ENCODE measurements at places on chromosomes 2 and 18. TPM values are rescaled to one million over a fixed set of nuclear protein-coding genes. Genes with fewer than 3 reads are reported as not detected.
A peak's percentile ranks its signal among the peaks of the same experiment; 100 is the strongest.

DNA sequence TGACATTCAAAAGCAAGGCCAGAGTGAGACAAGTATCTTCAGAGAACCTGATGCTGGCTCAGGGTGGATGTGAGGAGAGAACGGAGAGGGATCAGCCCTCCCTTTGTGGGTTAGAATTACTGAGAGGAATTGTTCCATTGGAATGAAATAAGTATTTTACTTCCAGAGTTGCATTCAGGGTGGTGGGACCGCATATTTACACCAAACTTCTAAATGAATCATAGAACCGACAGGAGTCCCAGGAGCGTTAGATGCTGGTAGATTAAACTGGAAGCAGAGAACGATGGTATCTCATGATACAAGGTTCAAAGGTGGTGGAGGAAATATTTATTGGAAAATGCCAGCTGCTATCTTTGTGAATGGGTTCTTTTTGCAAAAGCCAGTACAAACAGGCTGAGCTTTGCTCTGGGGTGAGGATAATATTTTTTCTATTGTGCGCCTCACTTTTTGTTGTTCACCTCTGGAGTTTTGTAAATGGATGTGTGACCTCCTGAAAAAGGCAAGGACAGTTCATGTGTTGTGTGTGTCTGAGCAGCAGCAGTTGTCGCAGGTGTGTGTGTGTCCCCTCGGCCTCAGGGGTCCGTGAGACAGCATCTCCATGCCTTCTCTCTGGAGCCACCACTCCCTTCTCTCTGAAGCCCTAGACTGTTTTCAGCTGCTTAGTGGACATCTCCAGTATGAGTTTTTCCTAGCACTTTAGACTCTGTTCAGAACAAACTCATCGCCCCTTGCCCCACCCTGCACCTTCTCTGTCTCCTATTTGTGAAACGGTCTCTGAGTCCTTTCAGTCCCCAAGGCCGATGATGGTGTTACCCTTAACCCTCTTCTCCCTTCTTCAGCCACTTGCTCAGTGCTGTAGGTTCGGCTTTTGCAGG is 17.8 kb downstream of the MTCL1 start:
- DNase-seq: no peak

GRCh38 chr2:36359067-36359466 is 3.5 kb downstream of the CRIM1 start:
- no peak for DNase-seq

FRZB gene
- total RNA-seq: 17.1 TPM

NYAP2 gene
- total RNA-seq: 14.3 TPM

RAPH1 gene
- total RNA-seq: 35.9 TPM

GRCh38 chr2:7726989-7727388 is 809.8 kb downstream of the RNF144A start:
- DNase-seq: no peak

IL36A gene
- total RNA-seq: not detected

DNA sequence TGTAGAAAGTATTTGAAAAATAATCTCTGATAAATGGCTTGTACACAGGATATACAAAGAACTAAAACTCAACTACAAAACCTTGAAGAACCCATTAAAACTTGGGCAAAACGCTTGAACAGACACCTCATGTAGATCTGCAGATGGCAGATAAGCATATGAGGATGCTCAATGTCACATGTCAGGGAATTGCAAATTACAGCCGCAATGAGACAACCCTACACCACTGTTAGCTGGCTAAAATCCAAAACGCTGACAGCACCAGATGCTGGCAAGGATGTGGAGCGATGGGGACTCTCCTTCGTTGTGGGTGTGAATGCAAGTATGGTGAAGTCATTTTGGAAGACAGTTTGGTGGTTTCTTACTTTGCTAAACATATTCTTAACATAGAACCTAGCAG is 53.7 kb downstream of the SNTG2 start:
- no peak for DNase-seq

GRCh38 chr2:237674731-237675276 is 47.4 kb downstream of the LRRFIP1 start:
- DNase-seq: peak; percentile 57

DNA sequence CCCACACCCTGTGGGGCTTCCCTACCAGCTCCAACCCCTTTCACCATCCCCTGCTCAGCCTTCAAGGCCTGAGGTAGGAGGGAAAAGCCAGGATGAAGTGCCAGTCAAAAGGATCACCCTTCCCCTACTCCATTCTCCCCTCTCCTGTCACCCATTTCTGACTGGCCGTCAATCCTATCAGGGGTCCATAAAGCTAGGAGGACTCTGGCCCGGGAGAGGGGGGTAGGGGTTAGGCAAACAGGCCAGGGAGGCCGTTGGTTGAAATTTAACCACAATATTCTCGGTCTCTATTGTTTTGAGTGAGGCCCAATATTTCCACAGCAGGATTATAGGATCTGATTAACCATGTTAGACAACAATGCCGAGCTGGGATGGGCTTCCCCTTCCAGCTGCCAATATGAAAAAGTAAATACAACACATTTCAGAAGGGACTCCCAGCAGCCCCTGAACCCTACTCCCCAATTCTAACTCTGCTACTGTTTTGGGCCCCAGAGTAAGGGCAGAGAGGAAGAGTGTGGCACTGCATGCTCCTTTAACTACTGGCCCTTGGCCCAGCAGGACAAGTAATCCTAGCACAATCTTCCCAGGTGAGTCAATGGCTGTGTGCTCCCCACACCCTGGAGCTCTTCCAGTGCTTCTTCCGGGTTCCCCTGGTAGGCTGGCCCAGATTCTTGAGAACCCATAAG is 10.6 kb upstream of the IHH start:
- no peak for DNase-seq

SNTG2 gene
- total RNA-seq: 4.5 TPM

- DNase-seq: no peak
Measured at GRCh38 chr2:148021886-148022285, 995 bp downstream of the MBD5 start.

GRCh38 chr2:241540401-241540770 is 18.2 kb upstream of the BOK start:
- no peak for DNase-seq

DNA sequence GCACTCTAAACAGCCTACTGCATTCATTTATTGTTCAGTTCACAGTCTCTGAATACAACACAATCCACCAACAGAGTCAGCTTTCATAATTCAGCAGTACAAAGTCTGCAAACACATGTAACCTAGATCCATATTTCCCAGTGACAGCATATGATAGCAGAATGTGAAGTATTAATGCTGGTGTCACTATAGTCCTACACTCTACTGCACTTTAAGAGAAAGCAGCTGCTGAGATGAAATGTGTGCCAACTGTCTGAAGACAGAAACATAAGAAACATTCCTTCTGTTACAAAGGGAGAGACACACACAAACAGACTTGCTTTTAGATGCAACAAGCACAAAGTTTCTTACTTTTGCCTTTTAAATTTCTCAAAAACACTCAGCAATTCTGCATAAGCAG is 441.8 kb downstream of the ZEB2 start:
- no peak for DNase-seq

RSAD2 gene
- 3.3 TPM for total RNA-seq

DNA sequence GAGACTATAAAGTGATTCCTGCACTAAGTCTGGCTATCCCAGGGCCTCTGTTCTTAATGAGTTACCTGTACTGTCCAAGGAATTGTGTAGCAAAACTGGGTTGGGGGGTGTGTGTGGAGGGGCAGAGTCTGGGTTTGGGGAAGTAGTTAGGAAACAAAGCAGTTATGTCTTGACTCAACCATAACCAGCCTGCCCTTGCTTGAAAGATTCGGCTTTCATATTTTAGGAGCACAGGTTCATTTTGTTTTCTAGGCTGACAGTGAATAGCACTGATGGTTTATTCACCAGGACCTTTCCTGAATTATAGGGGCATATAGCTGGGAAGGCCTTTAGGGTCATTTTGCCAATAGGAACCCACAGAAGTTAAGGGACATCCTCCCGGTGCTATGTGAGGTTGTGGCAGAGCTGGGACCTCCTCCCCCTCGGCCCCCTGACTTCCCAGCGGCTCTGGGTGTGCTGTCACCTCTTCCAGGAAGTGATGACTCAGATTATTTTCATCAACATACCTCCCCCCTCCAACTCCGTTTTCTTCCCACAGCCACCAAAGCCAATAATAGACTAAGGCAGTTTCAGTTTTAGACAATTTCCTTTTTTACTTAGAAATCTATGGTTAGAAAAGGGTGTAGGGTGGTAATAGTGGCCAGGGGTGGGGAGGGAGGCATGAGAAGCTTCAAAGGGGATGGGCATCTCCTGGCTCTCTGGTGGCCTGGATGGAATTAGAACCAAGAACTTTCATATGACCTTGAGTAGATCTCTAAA is 44.8 kb downstream of the SETBP1 start:
- no peak for DNase-seq

- no peak for DNase-seq
Measured at GRCh38 chr2:35891528-35891927, 464.1 kb upstream of the CRIM1 start.

IL1RN gene
- not detected for total RNA-seq

- no peak for DNase-seq
Measured at GRCh38 chr2:12452185-12452584, 264.6 kb upstream of the TRIB2 start.

APOB gene
- 0.41 TPM for total RNA-seq

- no peak for DNase-seq
Measured at GRCh38 chr2:45012733-45013132, 3.5 kb upstream of the SIX2 start.

AKAIN1 gene
- 4.5 TPM for total RNA-seq

DNA sequence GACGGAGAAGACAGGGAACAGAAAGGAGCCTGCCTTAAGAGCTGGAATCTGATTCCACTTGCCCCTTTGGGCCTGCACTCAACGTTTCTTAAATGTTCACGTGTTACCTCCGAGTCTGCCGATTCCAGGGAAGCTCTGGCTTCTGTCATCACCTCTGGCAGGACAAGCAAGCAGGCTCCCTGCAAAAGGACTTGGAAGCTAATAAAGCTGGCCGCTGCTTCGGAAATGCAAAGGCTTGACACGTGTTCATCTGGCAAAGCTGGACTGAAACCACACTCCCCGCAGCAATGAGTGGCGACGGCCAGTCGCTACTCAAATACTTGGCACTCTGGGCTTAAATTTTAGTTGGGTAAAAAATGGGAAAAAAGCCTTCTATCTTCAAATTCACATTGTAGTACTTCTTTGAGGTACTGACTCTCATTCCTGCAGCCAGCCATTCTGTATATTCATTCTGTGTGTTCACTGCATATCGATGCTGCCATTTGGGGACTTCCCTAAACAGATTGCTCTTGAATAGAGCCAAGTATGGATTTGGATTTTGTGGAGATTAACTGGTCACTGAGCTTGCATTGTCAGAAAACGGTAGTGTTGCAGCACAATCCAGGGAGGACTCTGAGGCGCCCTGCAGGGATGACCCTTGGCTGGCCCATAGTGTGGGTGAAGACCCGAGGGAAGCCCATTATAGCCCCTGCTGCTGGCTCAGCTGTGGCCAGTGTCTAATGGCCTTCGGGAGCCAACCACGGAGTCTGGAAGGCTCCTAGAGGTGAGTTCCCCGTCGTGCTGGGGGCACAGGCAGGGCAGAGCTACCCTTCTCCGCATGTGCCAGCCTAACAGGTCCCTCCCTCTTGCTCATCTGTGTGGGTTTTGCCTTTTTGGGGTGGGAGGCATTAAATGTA is 231.5 kb downstream of the PRKCE start:
- no peak for DNase-seq

- DNase-seq: no peak
Measured at GRCh38 chr2:98773907-98774306, 43.0 kb upstream of the MGAT4A start.
